ENCODE measurements at places on chromosomes 2 and 18.

- no peak for DNase-seq
Measured at GRCh38 chr18:32383050-32383819, 87.4 kb downstream of the GAREM1 start.

- no peak for DNase-seq
Measured at GRCh38 chr2:219727771-219728429, 100.5 kb downstream of the SLC4A3 start.

DNA sequence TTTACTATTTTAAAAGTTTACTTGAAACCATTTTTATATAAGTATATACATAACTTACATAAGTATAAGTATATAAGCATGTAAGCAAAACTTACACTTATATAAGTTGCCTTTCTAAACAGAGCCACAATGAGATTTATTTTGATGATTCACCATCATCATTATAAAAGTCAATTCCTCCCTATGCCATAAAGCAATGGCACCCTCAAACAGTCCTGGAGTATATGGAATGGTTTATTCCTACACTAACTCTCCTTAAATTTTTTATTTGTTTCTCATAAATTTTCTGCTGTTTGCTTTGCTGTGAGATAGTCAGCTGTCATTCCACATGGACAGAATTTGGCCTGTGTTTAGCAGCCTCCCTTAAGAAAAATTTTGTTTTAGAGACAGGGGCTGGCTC, 114.2 kb downstream of the NAB1 start:
- no peak for DNase-seq

DNA sequence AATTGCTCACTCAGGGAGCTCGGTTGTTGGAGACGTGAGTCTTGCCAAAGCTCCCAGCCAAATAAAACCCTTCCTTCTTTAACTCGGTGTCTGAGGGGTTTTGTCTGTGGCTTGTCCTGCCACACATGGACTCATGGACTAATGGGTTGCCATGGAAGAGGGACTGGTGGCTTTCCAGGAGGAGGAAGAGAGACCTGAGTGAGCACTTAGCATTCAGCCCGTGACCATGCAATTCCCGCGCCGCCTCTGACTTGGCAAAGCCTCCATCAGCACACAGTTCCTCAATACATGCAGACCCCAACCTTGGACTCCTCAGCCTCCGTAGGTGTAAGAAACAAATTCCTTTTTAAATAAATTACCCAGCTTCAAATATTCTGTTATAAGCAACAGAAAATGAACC, 57.3 kb upstream of the TMEM18 start:
- no peak for DNase-seq

- no peak for DNase-seq
Measured at GRCh38 chr2:166125557-166125956, 2.3 kb downstream of the SCN1A start.

- DNase-seq = peak; percentile 2
Measured at GRCh38 chr2:120108049-120108448, 95.2 kb downstream of the EPB41L5 start.

GRCh38 chr2:168530982-168531622, 75.0 kb downstream of the CERS6 start:
- no peak for DNase-seq

DNA sequence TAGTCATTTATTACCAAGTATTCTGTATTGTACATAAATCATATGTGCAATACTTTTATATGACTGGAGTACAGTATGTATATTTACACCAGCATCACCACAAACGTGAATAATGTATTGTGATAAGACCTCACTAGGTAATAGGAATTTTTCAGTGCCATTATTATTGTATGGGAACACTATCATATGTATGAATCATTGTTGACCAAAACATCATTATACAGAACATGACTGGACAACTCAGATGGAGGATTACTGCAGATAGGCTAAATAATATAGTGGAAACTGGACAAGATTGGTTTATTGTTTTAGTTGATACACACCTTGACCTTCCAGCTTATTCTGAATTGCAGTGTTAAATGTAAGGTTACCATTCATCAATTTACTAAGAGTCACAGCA, 33.4 kb downstream of the VAPA start:
- DNase-seq = no peak

GRCh38 chr2:824524-824923, 126.1 kb upstream of the SNTG2 start:
- no peak for DNase-seq

DNA sequence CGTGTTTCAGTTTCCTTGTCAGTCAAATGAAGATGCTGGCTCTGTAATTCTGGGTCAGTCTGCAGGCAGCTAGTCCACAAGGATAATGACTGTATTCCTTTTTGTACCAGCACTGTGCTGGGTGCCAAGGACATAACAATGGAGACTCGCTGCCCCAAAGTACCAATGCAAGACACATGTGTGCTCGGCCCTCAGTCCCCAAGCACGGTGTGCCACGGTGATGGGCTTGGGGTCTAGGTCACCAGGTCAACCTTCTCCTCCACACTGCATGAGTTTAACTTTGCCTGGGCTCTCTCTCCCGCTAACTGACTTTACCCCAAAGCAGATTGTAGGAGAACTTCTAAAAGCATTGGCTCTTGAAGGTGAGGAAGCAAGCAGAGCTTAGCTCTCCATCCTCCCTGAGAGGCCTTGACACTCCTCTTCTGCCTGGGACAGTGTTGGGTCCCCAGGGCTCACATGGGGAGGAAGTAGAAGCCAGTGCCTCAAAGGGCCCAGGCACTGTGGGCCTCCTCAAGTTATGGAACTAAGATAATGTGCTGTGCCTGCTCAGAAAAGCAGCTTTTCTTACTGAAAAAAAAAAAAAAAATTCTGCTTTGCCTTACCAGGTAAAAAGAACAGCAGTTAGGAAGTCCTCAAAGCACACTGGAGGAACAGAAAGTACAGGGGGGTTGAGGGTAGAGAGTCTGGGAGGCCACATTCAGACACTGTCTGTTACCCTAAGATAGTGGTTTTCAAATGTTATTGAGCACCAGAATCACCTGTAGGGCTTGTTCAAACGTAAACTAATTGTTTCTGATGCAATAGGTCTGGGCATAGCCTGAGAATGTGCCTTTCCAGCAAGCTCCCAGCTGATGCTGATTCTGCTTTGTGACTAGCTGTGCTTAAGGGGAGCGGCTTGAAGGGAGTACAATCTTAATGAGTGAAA, 276.4 kb upstream of the CXCR4 start:
- DNase-seq = no peak

- peak; percentile 29 for DNase-seq
Measured at GRCh38 chr2:162184359-162184758, 32.3 kb upstream of the GCG start.

- DNase-seq = no peak
Measured at GRCh38 chr2:180705551-180705950, 274.9 kb upstream of the UBE2E3 start.

GRCh38 chr2:105400138-105400540, 1.3 kb upstream of the FHL2 start:
- no peak for DNase-seq

DNA sequence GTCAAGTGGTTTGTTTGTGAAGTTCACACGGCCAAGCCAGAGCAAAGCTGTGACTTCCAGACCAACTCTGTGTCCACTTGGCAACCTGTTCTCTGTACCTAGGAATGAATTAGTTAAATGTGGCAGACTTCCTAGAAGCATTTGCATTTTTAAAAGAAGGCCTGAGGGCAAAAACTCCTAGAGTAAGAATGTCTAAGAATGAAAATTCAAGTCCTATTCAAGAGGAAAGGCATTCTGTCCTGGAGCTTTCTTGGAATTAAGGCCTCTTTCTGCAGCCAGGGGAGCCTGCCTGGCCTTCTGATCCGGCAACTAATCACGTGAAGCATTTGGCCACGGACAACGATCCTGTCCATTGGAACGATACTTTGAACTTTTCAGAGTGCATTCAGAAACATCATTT, 155.0 kb downstream of the SETBP1 start:
- DNase-seq = no peak
